ENCODE measurements at places on chromosomes 11 and 22. TPM values are rescaled to one million over a fixed set of nuclear protein-coding genes. Genes with fewer than 3 reads are reported as not detected.
A peak's percentile ranks its signal among the peaks of the same experiment; 100 is the strongest.

- no peak for DNase-seq
These were observed 1.8 kb upstream of the RASGRP2 start for GRCh38 chr11:64745521-64746328.

- DNase-seq: no peak
These were observed 724 bp upstream of the RASGRP2 start for GRCh38 chr11:64744544-64745188.

DNA sequence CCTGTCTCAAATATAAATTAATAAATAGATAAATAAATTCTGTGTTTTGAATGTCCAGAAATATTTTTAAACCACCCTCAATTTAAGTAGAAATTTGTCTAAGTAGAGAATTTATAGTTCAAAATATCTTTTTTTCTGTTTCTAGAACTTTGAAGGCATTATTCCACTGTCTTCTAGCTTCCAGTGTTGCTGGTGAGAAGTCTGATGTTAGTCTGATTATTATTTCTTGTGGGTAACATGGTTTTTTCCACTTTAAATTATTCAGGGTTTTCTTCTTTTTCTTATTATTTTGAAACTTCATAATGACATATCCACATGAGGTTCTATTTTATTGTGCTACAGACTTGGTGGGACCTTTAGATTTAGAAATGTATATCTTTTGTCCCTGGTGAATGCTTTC, 46.4 kb upstream of the HEPHL1 start:
- no peak for DNase-seq

DNA sequence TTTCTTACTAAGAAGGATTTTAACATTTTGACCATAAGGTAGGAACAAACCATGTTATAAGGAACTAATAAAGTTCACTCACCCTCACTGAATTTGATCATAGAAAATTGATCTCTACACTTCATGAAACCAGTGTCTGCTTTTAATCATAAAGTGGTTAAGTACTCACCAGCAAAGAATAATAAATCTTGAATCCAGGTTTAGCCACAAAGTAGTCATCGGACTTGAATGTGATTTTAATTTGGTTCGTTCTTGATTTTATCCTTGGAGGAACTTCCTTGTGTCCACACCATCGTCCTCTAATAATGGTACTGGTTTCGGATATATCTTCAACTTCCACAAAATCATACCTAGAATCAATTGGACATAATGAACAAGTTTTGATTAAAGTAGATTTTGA, 40.5 kb upstream of the DDI1 start:
- DNase-seq: no peak

DNA sequence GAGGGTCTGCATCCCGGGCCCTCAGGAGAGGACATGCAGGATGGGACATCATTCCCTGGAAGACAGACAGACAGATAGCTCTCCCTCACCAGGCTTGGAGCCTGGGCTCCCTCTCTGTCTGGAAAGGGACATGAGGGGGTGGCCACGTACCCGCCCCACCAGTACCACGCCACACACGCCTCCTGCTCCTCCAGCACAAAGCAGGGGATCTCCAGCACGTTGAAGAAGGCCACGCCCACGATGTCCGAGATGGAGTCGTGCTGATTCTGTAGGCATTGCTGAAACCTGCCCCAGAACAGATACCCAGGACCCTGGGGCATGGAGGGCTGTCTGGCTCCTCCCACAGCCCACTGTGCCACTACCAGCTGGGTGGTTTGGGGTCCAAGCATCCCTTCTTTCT, 2.2 kb downstream of the PLA2G3 start:
- no peak for DNase-seq

DNA sequence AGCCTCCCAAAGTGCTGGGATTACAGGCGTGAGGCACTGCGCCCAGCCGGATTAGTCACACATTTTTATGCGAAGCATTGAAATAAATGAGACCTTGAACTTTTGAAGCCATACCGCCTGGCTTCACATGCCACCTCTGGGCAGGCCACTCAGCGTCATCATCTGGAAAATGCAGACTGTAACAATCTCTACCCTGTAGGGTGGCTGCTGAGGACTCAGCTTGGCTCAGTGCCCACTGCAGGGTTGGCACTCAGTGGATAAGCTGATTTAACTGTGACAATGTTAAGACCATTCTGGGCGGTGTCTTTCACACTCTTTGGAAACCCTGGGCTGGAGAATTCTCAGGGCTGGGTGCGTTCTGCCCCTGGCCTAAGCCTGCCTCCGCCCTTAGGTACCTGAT, 8.5 kb downstream of the SH3BP1 start:
- DNase-seq: no peak

DNA sequence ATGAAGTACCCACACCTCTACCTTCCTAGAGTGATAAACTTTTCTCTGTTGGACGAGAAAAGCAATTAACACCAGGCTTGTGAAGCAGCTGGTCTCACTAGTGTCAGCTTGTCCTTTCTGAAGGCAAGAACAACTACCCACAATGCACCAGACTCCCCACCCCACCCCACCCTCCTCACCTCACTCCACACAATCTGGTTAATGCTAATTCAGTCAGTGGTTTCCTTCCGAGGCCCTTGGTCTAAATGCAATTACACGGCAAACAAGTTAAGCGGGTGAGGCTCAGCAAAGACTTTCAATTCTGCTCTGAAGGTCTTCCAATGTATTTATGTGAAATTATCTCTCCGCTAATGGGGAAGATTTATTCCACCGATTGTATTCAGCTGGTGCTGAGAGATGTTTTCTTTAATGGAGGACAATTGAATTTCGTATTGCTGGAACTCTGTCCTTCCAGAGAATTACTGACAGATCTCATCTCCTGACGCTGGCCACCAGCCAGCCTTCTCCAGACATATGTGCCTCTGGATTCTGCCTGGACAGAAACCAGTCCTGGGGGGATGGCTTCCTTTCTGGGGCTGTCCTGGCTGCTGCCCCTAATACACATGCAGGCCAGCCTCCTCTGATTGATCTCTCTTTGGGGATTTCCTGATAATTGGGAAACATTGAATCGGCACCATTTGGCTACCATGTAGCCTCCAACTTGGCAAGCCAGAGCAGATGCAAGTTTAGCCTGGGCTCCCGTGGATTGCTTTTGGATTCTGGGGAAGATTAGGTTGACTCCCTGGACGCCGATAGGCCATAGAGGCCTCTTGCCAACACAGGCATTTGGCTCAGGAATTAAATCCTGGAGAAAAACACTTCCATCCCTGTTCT, 165.8 kb upstream of the NARS2 start:
- peak; percentile 19 for DNase-seq

- DNase-seq: no peak
These were observed 13.4 kb upstream of the SLC35C1 start for GRCh38 chr11:45791524-45791923.

DNA sequence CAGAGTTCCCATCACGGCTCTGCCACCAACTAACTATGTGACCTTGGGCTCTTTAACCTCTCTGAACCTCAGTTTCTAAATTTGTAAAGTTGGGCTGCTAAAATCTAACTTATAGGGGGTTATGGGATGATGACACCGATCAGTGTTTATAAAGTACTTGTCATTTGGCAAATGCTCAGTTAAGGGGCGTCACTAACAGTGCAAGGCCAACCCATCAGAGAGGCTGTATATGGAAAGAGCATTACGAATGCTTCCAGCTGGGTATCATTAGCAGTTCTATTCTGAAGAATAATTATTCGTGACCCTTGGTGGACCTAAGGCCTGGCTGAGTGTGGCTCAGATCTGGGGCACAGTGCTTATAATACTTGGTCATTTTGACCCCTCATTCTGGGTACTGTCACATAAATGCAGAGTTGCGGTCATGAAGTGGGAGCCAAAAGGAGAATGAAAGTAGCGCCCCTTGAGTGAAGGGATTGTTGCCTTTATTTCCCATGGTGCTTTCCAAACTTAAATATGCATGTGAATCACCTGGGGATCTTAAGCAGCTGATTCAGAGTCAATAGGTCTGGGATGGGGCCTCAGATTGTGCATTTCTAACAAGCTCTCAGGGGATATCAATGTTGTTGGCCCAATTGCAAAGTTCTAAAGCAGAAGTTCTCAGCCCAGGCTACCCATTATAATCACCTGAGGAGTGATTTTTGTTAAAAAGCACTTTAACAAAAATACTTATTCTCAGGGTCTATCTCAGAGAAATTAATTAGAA, 115.8 kb downstream of the CSNK2A3 start:
- no peak for DNase-seq

The FAM118A gene
- polyA plus RNA-seq: 20.3 TPM

The PAX6 gene
- 0.85 TPM for polyA plus RNA-seq

The NPTXR gene
- 4.9 TPM for polyA plus RNA-seq

All from forelimb muscle (tissue), 1 donor.